ENCODE measurements at places on chromosomes 12 and 14. TPM values are rescaled to one million over a fixed set of nuclear protein-coding genes. Genes with fewer than 3 reads are reported as not detected.

The SLC41A2 gene
- 3.0 TPM for total RNA-seq

The TAS2R8 gene
- total RNA-seq, result not detected

The KTN1 gene
- total RNA-seq, result 144 TPM

The ACVRL1 gene
- total RNA-seq, result not detected

The FAM234B gene
- total RNA-seq, result 26.1 TPM

The ADAM20 gene
- 0.26 TPM for total RNA-seq

The SDR9C7 gene
- total RNA-seq, result not detected

The ARG2 gene
- 49.0 TPM for total RNA-seq

The GPR135 gene
- 1.1 TPM for total RNA-seq

The SLC8A3 gene
- total RNA-seq, result 1.0 TPM

The COX8C gene
- not detected for total RNA-seq

The CD9 gene
- 168 TPM for total RNA-seq

The LALBA gene
- total RNA-seq, result not detected

The B3GNT4 gene
- total RNA-seq, result 1.4 TPM

The AGAP2 gene
- total RNA-seq, result 1.7 TPM

The SERPINA1 gene
- total RNA-seq, result not detected

The TAS2R9 gene
- total RNA-seq, result not detected

The HOXC12 gene
- total RNA-seq, result not detected

The HIP1R gene
- 14.7 TPM for total RNA-seq

The APEX1 gene
- 384 TPM for total RNA-seq

The LPAR5 gene
- 0.22 TPM for total RNA-seq

The CD27 gene
- 0.28 TPM for total RNA-seq

The FITM1 gene
- 0.33 TPM for total RNA-seq

The COL2A1 gene
- 14.6 TPM for total RNA-seq

The SMCO2 gene
- 0.80 TPM for total RNA-seq

The TIMM9 gene
- total RNA-seq, result 58.2 TPM

The AJUBA gene
- 46.0 TPM for total RNA-seq

The SRP54 gene
- total RNA-seq, result 60.0 TPM

The PTPRO gene
- total RNA-seq, result 2.0 TPM

The MARK3 gene
- 76.9 TPM for total RNA-seq

The SLC15A4 gene
- 22.7 TPM for total RNA-seq

The CIROP gene
- total RNA-seq, result not detected

The BTBD6 gene
- 11.6 TPM for total RNA-seq

The C12orf54 gene
- not detected for total RNA-seq

The RNF41 gene
- total RNA-seq, result 55.0 TPM

The PPP1CC gene
- 350 TPM for total RNA-seq

The ADAMTS20 gene
- total RNA-seq, result 4.5 TPM

The AHNAK2 gene
- 2.0 TPM for total RNA-seq

The CIDEB gene
- total RNA-seq, result not detected

The RAD9B gene
- total RNA-seq, result not detected

The LHX5 gene
- total RNA-seq, result 0.47 TPM

The PRICKLE1 gene
- 26.1 TPM for total RNA-seq

The PLA2G1B gene
- total RNA-seq, result not detected

The SOAT2 gene
- total RNA-seq, result not detected

The KRT1 gene
- not detected for total RNA-seq

The OR4K15 gene
- not detected for total RNA-seq

The C14orf132 gene
- total RNA-seq, result 32.0 TPM

The FAM181A gene
- not detected for total RNA-seq

The ACACB gene
- 12.9 TPM for total RNA-seq

The SLC35F4 gene
- total RNA-seq, result not detected

The C1R gene
- total RNA-seq, result 6.9 TPM

The RFC5 gene
- 34.4 TPM for total RNA-seq

The BEGAIN gene
- total RNA-seq, result 3.0 TPM

The KCNC2 gene
- not detected for total RNA-seq

The APOLD1 gene
- 0.71 TPM for total RNA-seq

The ACYP1 gene
- total RNA-seq, result 24.8 TPM

The PMCH gene
- not detected for total RNA-seq

The NTF3 gene
- total RNA-seq, result 1.2 TPM
